ENCODE measurements at places on chromosomes 5 and 9.

DNA sequence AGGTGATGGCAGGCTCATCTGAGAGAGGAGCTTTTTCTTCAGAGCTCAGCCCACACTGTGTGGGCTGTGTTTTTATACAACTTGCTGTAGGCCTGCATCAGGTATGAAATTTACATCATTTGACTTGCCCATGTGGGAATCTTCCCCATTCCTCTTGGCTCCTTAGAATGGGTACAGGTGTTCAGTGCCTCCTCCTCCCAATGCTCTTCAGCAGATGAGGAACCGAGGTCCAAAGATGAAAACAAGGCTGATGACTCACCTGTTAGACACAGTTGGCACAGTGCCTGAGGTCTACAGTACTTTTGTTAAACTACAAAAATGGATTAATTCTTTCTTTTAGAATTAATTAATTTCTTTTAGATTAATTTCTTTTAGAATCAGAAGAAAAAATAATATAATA lies 20.8 kb downstream of the PAPPA start:
- no peak for DNase-seq

GRCh38 chr5:130720355-130720754 lies 444.7 kb downstream of the HINT1 start:
- no peak for DNase-seq

DNA sequence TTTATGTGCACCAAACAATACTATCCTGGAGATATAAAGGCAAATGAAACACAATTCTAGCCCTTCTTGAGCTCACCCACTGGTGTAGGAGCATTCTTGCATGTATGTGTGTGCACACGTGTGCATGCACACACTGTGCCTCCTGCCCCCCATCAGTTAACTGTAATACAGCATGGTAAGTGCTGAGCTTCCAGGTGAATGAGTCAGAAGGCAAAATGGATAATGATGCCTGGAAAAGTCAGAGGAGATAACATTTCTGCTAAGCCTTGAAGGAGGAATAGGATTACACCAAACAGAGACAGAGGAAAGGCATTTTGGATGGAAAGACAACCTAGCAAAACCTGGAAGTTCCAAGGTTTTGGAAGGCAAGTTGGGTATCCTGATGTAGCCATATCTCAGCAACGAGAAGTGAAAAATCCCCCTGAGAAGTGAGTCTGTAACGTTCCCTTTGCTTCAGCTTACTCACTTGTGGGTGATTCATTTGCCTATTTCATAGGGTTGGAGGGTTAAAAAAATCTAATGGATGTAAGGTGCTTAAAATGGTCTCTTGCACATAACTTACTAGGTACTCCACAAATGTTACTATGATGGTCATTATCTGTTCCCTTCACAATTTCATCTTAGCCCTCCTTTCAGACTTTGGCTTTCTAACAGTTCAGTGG lies 101.4 kb upstream of the STC2 start:
- no peak for DNase-seq

GRCh38 chr5:1245905-1246576 lies 20.9 kb downstream of the SLC6A18 start:
- no peak for DNase-seq

DNA sequence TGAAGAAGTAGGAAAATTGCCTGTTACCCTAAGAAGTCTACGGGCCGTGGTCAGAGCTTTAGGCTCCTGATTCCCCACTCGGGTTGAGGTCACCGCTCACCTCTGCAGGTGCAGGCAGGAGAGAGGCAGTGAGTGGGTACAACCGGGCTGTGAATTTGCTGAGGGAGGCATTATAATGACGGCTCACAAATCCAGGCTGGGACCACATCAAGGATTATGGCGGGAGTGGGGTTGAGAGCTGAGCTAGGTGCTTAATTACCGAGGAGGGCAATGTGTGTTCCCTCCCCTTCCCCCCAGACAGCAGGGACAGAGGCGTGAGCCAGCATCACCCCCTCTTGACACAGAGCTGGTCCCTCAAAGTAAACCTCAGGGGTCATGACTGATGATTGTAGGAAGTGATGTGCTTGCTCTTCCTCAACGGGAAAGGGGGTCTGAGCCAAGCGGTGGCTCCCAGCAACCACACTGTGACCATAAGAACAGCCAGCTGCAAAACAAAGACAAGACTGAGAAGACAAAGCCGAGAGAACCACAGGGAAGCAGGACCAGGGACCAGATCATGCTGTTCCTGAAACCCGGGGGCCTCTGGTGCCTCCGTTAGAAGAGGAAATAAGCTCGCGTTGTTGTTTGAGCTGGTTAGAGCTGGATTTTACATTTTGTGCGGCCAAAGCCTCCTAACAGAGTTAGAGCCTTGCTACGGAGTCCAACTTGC lies 77.7 kb downstream of the OLFM1 start:
- DNase-seq: no peak

- DNase-seq: no peak
Measured at GRCh38 chr9:84793251-84793650, 123.7 kb downstream of the NTRK2 start.

DNA sequence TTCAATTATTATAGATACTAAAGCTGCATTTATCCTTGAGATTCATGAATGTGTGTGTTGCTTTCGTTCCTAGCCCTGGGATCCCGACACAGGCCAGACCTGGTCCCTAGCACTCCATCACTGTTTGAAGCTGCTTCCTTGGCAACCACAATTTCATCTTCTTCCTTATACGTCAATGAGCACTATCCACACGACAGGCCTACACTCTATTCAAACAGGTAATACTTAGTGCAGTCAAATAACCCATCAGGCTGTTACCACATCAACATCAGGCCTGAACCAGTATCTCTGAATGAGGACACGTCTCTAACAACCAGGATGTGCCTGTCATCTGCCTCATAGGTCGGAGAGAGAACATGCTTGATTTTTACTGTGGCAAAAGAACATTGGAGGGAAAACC lies 73.3 kb downstream of the PRKACG start:
- no peak for DNase-seq

DNA sequence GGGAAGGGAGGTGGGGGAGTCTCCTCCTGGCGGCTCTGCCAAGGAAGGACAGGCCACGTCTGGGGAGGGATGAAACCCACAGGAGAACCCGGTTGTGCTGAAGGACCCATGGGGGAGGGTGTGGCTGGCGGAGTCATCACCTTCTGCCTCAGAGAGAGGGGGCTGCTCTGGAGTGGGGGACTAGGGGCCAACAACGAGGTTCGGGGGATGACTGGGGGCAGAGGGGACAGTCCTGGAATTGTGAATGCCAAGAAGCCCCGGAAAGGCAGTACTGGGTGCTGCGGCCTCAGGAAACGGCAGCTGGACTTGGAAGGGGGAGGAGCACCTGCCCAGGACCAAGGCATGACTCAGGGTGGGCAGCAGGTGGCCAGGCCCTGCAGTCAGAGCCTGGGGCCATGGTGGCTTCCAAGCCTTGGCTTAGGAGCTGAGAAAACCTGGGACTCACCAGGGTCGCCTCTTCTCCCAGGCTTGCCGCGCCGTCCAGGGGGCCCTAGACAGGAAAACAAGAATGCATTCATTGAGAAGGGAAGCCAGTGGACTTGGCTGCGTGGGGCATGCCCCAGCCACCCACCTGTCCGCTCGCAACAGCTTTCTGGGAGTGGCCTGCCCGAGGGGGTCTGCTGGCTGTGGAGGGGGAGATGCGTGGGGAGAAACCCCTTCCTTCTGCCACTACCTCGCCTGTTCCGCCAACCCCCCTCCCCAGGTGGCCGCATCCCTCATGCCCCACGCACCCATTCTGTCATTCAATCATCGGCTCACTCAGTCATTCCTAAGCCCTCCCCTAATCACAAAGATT lies 74.0 kb upstream of the PHYKPL start:
- no peak for DNase-seq

GRCh38 chr5:77972469-77973252 lies 196.5 kb upstream of the TBCA start:
- no peak for DNase-seq

DNA sequence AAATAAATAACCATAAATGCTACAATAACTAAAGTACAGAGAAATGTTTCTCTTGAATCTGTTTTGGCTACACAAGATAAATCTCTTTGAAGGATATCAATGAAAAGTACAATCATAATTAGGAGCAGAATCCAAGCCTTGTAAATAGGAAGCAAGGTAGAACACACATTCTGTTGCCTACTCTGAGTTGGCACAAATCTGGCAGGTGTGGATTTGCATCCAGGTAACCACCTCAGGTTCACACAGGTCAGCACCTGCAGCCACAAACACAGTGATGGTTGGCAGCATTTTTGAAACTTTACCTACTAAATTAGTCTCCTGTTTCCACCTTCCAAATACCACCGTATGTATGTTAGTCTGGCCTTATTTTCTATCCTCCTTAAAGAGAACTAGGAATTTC lies 105.3 kb upstream of the PIK3R1 start:
- no peak for DNase-seq

DNA sequence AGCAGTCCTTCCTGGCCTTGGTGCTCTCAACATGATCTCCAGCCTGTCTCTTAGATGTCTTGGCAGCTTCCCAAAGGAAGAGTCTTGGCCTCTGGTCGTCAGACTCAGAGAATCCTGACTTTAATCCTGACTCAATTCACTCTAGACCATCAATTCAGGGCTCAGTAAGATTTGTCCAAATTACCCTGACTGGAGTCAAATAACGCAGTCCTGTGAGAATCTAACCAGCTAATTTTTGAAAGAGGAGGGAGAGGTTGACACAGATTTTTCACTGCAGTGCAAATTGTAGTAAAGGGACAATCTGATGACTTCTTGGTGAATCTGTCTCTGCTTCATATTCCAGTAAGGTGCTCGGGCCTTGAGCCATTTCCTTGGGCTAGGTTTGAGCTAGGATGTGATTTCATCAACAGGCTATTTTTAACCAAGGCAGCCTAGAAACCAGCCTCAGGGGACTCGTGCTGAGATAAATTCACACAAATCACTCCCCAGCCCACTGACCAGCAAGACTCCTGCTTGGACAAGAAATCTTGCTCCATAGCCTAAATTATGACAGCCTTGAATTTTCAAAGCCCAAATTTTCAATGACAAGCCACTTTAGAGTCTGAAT lies 257.4 kb downstream of the ENC1 start:
- no peak for DNase-seq

DNA sequence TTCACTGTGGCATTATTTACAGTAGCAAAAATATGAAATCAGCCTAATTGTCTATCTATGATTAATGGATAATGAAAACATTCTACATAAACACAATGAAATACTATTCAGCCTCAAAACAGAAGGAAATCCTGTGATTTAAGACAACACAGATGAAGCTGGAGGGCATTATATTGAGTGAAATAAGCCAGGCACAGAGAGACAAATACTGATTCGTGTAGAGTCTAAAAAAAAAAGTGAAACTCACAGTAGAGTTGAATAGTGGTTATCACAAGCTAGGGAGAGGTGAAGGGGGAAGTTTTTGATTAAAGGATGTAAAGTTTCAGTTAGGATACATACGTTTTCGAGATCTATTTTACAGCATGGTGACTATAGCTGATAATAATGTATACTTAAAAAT lies 122.2 kb downstream of the ADAMTS6 start:
- DNase-seq: no peak

GRCh38 chr5:157267761-157268480 lies 2.0 kb downstream of the CYFIP2 start:
- no peak for DNase-seq

DNA sequence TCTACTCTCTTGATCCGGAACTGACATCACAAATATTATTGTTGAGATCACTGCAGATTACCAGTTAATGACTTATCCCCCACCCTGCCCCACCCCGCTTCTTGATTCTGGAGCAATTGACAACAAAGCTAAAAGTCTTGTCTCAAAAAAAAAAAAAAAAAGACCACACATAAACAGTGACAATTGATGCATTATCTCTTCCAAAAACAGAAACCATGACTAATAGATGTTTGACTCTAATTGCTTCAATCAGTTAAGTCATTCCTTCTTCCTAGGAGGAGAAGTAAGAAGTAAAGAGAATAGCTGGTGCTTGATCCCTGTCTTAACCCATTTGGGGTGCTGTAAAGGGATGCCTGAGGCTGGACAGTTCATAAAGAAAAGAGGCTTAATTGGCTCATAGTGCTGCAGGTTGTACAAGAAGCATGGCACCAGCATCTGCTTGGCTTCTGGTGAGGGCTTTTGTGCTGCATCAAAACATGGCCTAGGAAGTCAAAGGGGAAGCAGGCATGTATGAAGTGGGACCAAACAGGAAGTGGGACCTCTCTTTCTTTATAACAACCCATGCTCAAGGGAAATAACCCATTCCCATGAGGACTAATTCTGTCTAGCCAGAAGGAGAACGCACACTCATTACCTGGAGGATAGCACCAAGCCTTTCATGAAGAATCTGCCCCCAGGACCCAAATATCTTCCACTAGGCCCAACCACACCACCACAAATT lies 158.7 kb downstream of the TMEM167A start:
- DNase-seq: no peak

DNA sequence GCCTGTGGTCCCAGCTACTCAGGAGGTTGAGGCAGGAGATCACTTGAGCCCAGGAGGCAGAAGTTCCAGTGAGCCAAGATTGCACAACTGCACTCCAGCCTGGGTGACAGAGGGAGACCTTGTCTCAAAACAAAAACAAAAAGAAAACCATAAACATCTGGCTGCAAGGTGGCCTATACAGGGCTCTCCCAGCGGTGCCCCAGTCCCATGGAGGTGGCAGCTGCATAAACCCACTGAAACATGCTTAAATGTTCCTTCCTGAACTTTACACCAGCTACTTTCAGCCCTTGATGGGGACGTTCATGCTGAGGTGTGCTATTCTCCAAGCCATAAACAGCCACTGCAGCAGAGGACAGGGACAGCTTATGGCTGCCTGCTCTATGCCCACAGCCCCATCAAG lies 35.6 kb downstream of the DROSHA start:
- no peak for DNase-seq

- DNase-seq: no peak
Measured at GRCh38 chr5:136295914-136296313, 69.4 kb downstream of the TRPC7 start.

DNA sequence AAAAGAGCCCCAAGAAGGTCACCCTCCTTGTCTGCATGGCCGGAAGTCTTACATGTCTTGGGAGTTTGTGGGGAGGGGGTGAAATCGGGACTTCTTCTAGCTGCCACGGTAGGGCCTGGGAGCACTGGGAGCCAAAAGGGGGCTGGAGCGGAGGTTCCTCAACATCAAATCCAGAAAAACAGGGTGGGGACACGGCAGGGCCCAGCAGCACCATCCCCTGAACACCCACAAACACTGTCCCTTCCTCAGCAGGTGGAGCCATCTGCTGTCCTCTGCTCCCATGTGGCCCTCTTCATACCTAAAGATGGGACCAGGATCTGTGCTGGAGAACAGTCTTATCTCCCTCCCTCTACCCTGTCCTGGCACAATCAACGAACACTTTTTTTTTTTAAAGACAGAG lies 2.7 kb downstream of the TERT start:
- DNase-seq: no peak

DNA sequence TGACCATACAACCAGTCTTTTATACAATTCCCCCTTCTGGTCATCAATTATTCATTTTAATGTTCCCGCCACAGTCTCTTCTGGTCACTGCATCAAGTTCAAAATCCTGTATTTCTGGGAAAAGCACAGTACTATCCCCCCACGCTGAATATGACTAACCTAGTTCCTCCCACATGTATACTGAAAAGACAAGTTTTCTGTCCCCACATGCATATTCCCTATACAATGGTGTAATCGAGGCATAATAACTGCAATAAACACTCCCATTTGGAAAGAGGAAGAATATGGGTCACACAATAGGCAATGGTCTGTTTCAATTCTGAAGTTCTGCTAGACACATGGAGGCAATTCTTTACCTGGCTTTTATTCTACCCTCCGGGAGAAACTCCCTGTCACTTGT lies 344.9 kb downstream of the EFNA5 start:
- DNase-seq: no peak

All from activated CD4-positive, alpha-beta memory T cell treated with anti-CD3 and anti-CD28 coated beads, Interleukin-2, amount 10 ng/mL, durations not matched to agents 7 days and 5 days (primary cell).